ENCODE measurements at places on chromosomes 11 and 22.
A peak's percentile ranks its signal among the peaks of the same experiment; 100 is the strongest.

DNA sequence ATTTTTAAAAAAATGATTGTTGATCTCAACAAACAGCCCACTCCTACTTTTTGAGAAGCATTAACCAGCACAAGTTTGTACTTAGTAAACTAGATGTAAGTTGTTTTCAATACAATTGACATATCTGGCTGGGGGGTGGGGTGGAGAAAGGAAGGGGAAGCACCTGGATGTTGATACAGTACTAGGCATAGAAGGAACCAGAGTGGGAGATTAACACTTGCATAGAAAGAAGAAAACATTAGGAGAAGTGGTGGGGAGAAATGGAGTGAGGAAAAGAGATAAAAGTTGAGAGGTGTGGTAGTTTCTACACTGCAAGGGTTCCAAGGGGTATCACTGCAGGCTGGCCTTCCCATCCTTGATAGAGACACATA, 10.6 kb upstream of the GAB2 start:
- DNase-seq = no peak

DNA sequence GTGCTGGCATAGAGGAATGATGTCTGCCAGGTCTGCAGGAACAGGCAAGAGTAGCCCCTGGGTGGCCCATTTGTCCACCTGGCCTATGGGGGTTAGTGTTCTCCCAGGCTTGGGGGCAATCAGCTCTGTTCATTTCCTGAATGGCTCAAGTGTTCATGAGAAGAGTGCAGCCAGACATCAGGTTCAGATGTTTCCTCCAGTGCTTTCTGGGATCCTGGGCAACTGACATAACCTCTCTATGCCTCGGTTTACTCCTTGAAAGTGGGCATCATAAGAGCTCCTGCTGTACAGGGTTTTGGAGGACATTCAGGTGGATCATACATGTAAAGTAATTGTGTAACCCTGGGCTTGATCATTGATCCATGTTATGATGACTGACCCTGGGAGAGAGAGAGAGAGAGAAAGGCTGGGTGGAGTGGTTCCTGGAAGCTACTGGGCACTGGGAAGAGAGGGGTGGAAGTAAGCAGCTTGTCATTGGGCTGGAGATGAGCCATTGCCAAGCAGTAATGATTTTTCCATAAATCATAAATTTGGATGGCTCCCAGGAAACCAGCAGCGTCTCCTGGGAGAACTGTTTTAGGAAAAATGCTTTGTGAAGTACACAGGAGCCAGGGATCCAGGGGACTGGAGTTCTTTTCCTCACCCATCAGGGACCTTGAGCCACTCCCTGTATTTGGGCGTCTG, 30.2 kb upstream of the ACCSL start:
- no peak for DNase-seq

- peak; percentile 55 for DNase-seq
These were observed 3.4 kb upstream of the SCUBE1 start for GRCh38 chr22:43346521-43346929.

- DNase-seq = no peak
These were observed 43.1 kb downstream of the TYR start for GRCh38 chr11:89220684-89221339.

DNA sequence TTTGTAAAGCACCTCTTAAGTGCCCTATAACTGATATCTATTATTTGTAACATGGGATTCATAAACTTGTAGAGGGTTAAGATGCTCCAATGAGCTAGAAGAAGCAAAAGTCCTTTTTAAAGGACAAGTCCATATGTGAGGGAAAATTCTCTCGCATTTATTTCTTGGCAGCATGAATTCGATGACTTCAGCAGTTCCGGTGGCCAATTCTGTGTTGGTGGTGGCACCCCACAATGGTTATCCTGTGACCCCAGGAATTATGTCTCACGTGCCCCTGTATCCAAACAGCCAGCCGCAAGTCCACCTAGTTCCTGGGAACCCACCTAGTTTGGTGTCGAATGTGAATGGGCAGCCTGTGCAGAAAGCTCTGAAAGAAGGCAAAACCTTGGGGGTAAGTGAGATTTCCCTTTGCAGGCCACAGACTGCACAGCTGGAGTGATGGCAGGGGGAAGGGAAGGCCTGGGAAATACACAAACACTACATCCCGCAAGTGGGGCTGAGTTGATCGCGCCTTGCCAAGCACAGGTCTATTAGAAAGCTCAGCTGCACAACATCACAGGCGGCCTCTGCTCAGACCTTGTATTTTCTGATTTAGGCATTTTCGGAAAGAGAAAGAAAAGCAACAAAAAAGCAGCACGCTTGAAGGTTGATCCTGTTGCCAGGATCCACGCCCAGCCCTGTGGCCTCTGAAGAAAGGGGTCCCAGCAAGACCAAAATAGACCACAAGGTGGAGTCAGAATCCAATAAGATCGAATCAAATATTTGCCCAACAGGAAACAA, 1.5 kb downstream of the MS4A8 start:
- no peak for DNase-seq

DNA sequence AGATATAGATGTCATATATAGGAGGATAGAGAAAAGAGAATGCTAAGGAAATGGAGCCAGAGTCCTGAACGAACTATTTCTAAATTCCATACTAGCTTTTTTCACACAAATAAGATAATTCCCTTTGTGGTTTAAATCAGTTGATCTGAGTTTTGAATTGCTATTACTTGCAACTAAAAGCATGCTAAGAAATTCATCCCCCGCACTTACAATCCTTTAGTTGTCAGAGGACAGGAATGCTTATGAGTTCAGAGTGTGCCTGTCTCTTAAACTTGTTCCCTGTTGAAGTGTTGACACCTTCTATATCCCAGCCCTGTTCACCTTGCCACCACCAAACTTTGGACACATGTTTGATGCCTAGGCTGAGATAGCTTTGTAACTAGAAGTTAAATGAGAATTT, 406.2 kb downstream of the METTL15 start:
- DNase-seq = no peak

- DNase-seq = peak; percentile 59
These were observed 14.3 kb downstream of the DGKZ start for GRCh38 chr11:46361283-46362155.

DNA sequence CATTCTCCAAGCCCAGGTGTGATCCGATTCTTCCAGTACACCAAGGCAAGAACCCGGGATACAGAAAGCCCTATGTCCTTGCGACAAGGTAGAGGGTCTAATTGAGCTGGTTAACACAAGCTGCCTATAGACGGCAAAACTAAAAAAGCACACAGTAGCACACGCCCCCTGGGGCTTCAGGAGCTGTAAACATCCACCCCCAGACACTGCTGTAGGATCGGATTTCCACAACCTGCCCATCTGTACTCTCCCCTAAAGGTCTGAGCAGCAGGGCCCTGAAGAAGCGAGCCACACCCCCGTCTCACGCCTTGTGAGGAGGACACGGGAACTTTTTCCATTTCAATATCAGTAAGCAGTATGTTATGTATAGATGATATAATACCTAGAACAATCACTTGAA, 624.7 kb downstream of the BUD13 start:
- DNase-seq = no peak

DNA sequence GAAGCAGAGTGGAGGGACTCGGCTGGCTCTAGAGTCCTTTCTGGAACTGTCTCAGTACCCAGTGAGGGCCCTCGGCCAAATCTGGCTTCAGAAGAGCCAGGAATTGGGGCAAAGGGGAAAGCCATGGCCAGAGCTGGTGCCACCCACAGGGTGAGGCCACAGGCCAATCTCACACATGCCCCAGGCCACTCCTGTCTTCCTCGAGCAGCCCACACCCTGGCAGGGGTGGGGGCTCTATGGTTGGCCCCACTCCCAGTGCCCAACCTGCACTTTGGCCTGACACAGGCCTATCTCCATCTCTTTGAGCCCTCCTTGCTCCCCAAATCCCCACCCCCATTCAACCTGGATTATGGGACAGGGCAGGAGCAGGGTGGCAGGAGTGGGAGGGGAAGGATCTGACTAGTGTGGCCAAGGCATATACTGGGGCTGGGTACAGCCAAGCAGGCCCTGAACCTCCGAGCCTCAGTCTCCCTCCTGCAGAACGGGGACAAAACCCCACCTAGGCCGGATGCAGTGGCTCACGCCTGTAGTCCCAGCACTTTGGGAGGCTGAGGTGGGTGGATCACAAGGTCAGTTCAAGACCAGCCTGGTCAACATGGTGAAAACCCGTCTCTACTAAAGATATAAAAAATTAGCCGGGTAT, 6.9 kb downstream of the TST start:
- no peak for DNase-seq

DNA sequence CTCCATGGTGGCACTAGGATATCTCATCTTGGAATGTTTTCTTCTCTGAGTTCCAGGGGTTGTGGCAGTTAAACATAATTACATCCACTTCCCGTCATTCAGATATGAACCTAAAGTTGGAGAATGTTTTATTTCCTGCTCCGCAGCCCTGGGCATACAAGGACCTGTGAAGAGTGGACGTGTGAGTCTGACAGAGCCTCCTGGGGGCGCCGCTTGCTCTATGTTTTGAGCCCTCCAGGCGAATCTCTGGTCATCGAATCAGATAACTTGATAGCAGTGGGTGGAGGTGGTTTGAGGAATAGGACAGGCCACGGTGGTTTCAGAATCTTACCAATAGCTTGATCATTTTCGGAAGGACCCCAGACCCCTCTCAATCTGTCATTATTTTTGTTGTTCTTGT, 174.2 kb downstream of the NTM start:
- DNase-seq = no peak

GRCh38 chr11:1047595-1048156, 11.2 kb upstream of the MUC6 start:
- no peak for DNase-seq

GRCh38 chr11:46846510-46846830, 390 bp upstream of the CKAP5 start:
- no peak for DNase-seq
